ENCODE measurements at places on chromosomes 16 and 17.

DNA sequence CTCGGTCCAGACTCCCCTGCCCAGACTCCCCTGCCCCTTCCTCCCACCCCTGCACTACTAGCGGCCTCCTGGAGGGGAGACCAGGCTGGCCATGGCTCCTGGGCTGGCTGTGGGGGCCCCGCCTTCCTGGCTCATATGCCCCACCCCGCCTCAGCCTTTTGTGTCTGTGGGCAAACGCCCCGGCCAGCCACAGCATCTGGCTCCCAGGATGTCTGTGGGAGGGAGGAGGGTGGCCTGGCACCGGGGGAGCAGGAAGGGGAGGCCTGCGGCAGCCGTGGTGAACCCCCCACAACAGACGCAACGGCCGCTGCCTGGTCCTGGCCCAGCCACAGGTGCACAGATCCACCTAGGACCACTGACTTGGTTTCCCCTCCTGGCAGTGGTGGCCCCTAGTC lies 32.9 kb downstream of the BAHCC1 start:
- DNase-seq, result peak; percentile 50

DNA sequence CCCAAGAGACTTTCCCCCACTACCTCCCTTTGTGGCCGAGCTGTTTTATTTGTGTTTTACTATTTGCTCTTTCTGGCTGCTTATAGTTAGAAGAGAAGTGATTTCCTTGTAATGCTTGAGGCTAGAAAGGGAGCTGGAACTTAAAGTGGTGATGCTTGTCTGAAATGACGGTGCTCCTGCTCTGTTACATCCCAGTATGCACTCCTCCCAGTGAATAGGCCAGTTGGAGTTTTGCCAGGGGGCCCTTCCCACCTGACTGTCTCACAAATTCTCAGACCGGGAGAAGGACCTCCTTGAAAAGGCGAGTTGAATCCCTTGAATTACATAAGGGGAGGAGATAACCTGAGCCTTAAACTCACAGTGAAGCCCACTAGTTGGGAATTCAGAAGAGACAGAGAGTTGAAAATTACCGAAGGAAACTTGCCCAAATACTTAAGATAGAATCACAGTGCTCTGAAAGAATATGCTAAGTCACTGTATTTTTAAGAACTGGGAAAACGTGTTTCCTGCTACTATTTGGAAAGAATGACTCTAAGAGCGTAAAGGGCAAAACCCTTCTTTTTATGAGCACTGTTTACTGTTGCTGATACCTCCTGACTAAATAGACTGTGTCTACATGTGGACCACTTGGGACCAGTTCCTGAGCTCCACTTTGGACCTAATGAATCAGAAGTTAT lies 84.7 kb upstream of the CLEC3A start:
- no peak for DNase-seq

DNA sequence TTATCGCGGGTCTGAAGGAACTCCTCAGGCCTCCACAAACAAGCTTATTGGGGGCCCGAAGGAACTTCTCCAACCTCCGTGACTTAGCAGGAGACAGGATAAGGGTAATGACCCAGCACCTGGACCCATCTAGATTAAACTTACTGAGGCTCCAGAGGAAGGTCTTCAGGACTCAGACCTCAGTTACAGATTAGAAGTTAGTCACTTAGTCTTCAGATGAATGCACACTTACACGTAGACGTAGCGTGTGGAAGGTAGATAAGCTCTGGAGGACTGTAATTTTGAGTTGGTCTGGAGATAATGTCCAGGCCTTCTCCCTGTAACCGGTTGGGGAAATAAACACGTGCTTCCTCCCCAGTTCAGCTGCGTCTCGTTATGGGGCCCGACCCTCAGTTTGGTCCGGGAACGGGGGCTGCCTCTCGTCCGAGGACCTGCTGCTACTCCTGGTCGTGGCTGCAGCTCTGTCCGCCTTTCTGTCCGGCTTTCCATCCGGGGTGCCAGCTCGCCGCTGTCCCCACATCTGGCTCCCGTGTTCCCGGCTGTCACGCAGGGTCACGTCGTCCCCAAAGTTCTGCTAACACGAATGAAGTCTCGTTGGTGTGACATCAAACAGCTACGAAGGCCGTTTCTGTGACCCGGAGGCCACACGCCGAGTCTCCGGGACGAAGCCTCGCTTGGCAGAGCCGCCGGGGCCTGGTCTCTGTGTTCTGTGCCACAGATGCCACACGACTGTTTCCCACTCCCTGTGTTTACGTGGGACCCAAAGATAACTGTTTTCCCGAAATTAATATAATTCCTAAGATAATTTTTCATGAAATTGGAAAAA lies 11.8 kb upstream of the SECTM1 start:
- peak; percentile 85 for DNase-seq

GRCh38 chr16:88656291-88656980 lies 5.6 kb upstream of the CYBA start:
- DNase-seq, result no peak

- no peak for DNase-seq
These were observed 8.1 kb upstream of the ITGAE start for GRCh38 chr17:3809135-3809534.

GRCh38 chr17:79950306-79950705 lies 85.4 kb downstream of the TBC1D16 start:
- no peak for DNase-seq

GRCh38 chr17:5705081-5705875 lies 121.0 kb upstream of the NLRP1 start:
- no peak for DNase-seq

DNA sequence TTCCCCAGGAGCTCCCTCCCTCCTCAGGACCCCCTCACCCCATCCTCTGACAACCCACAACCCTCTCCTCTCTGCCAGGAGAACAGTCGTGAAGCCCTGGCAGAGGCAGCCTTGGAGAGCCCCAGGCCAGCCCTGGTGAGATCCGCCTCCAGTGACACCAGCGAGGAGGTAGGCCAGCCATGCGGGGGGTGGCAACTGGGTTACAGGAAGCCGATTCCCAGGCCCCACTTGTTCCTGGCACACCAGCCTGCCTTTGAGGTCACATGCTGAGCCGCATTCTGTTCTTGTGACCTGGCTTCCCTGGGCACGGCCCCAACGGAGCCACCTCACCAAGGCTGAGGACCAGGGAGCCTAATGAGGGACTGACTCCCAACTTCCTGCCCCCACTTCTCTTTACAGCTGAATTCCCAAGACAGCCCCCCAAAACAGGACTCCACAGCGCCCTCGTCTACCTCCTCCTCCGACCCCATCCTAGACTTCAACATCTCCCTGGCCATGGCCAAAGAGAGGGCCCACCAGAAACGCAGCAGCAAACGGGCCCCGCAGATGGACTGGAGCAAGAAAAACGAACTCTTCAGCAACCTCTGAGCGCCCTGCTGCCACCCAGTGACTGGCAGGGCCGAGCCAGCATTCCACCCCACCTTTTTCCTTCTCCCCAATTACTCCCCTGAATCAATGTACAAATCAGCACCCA lies 7.9 kb downstream of the NAT9 start:
- no peak for DNase-seq

GRCh38 chr17:34769049-34769448 lies 189.7 kb downstream of the TMEM132E start:
- no peak for DNase-seq

- DNase-seq, result no peak
These were observed 29.4 kb downstream of the HLF start for GRCh38 chr17:55294042-55294751.

- no peak for DNase-seq
These were observed 50.9 kb upstream of the TEKT3 start for GRCh38 chr17:15392326-15392741.

GRCh38 chr17:80455784-80456183 lies 20.6 kb downstream of the NPTX1 start:
- peak; percentile 39 for DNase-seq

GRCh38 chr17:82317394-82318168 lies at the start of gene CD7:
Gene CD7, minus strand, starts transcription at chr17:82317608. Its CDS starts 113 bp downstream, at chr17:82317495.
- DNase-seq, result no peak

- DNase-seq, result no peak
These were observed 222.1 kb downstream of the SOX9 start for GRCh38 chr17:72342627-72343527.

DNA sequence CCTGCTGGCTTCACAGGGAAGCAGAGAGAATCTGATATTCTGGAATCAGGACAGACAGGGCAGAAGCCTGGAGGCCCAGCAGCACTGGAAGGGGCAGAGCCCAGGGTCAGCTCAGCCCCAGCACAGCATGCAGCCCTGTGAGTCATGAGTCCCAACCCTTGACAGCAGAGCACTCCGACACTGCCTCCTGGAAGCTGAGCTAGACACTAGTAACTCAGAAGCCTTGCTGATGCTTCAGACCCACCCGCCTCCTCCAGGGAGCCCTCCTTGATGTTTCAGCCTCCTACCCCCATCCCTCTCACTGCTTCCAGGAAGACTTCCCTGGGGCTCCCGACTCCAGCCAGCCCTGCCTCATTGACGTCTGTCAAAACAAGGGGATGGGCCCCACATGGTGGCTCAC lies 6.9 kb downstream of the CAMKK1 start:
- no peak for DNase-seq

DNA sequence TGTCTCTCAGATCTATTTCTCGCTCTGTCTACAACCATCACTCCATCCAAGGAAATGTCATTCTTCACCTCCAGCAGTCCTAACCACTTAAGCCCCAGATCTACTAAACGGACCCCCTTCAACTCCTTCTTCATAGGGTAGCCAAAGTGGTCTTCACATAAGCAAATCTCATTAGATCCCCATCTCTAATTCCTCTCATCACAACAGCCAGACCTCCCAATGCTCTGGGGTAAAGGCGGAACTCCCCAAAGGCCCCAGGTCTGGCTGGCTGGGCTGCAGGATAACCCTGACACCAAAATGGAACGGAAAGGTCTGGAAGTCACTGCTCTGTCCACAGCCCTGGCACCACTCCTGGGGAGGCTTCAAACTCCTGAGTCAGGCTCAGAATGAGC lies 11.1 kb downstream of the ST3GAL2 start:
- no peak for DNase-seq

GRCh38 chr17:18043491-18043890 lies 4.3 kb downstream of the GID4 start:
- DNase-seq, result peak; percentile 46

DNA sequence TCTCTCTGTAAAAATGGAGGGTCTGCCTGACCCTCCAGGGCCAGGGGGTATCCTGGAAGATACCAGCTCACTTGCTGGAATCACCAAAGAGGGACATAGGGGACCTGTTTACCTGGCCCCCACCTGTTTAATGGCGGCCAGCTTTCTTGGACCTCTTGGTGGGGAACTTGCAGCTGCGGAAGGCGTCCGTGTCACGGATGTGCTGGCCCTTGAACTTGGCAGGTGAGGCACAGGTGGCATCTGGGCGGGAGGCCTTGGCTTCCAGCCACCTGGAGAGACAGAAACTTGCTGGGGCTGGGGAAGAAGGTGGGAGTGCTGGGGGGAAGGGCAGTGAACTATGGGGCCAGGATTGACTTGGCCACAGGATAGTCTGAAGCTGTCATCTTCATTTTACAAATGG lies 3.5 kb downstream of the CHAD start:
- no peak for DNase-seq

GRCh38 chr16:66774981-66775380 lies 23.6 kb upstream of the DYNC1LI2 start:
- DNase-seq, result no peak

DNA sequence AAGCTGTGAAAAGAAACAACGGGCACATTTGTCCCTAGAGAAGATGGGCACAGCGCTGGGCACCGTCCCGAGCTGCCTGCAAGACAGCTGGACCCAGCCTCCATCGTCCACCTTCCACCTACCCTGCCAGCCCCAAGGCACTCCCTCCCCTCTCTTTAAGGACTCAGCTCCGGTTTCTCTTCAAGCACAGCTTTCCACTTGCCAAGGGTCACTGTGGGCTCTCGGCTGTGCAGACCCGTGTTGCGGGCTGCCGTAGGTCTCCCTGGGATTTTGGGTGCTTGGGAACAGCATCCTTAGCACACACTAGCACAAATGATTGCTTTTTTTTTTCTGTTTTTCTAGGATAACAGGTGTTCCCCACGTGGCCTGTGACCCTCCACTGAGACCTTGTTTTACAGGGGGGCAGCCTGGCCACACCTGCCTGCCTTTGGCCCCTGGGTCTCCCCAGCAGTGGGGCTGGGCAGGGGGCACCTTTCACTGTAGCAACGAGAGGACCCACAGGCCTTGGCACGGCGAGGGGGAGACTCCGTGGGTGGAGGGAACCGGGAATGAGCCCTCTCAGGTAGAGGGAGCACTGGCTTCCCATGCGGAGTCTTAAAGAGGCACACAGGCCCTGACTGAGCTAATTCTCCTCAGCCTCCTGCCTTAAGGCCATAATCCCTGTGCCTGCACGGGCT lies 1.4 kb downstream of the CHMP6 start:
- no peak for DNase-seq
